ENCODE measurements at places on chromosomes 16 and 17.

DNA sequence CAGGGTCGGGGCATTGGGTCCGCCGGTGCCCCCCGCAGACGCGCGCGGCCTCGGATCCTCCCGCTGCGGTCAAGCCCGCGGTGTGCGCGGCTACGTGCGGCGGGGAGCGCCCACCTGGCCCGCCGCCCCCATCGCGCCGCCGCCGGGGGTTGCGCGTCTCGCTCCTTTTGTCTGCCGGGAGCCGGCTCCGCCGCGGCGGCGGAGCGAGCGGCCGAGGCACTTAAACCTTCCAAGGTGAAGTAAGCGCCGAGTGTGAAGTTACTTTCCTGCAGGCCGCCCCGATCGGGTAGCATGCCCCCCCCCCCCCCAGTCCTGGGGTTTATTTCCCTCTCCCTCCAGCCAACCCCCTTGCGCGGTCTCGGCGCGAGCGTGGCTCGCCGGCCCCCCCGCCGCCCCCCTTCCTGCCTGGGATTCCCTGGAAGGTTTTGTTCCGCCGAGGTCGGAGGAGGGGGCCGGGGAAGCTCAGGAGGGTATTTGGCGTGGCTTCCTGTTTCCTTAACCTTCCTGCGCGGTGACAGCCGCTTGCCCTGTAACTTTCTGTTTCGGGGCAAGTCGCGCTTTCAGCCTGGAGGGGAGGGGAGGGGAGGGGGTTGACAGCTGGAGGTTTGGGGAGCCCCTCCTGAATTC lies 56.6 kb upstream of the GSE1 start:
- no peaks in the 10 kb centered on the region for H3K36me3 ChIP-seq
- DNase-seq, result peak; percentile 86
- H3K27me3 ChIP-seq, result no peaks in the 10 kb centered on the region
- H3K27ac ChIP-seq, result peak overlapping the region; percentile 94
- peaks cover 10% of the 10 kb centered on the region for H3K4me1 ChIP-seq

- peaks cover 5% of the 10 kb centered on the region for H3K4me1 ChIP-seq
- no peaks in the 10 kb centered on the region for H3K27me3 ChIP-seq
- H3K27ac ChIP-seq, result no peak overlapping the region
These were observed 26.5 kb downstream of the ZSWIM7 start for GRCh38 chr17:15973016-15973415.

- H3K4me3 ChIP-seq, result no peak overlapping the region
- no peaks in the 10 kb centered on the region for H3K27me3 ChIP-seq
- peaks cover 26% of the 10 kb centered on the region for H3K36me3 ChIP-seq
- H3K27ac ChIP-seq, result no peak overlapping the region
These were observed 4.9 kb downstream of the CES2 start for GRCh38 chr16:66940236-66940635.

DNA sequence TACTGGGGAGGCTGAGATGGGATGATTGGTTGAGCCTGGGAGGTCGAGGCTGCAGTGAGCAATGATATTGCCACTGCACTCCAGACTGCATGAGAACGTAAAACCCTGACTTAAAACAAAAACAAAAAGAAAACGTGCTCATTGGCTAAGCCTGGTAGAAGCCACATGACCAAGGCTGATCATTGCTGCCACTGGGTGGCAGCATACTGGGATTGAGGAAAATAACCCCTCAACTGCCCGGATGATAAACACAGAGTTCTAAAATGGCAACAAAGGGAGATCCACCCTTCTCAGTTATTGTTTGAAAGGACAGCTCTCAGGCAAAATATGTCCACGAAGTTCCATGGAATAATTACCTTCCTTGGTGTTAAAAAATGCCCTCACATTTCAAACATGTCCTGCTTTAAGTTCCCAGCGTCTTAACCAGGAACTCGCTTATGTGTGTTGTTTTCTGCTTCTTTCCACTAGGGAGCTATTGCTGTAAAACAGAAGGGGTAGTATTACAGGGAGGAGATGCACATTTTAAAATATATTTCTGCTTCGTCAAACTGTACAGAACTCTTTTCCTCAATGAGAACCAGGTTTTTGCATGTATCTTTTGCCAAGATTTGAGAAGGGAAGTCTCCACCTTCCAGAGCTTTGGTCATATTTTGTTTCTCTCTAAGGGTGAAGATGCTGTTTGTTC lies 675.3 kb downstream of the MAF start:
- no peaks in the 10 kb centered on the region for H3K4me1 ChIP-seq
- no peak overlapping the region for H3K4me3 ChIP-seq
- H3K36me3 ChIP-seq, result no peaks in the 10 kb centered on the region
- no peak overlapping the region for H3K27ac ChIP-seq
- no peaks in the 10 kb centered on the region for H3K27me3 ChIP-seq
